Fibroblast of lung (primary cell): ENCODE measurements at places on chromosomes 4 and X. TPM values are rescaled to one million over a fixed set of nuclear protein-coding genes. Genes with fewer than 3 reads are reported as not detected.

DNA sequence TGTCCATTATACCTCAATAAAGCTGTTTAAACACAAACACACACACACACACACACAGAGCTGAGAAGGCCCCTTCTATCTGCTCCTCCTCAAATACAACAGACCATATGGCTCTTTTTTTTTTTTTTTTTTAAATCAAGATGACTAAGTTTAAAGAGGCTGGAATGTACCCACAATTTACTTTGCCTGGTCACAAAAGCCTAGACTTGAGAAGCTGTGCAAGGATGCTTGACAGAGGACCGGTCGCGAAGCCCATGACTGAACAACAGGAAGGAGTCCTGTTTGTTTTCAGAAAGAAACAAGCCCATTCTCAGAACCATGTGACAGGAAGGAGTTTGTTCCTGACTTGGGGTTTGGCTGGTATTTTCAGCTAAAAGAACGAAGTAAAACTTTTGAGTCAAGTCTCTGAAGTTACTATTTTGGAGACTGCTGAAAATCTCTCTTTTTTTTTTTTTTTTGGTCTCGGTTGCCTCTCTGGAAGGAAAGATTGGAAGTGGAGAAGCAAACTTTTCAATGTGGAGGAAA is 650.9 kb upstream of the TENM3 start:
- peak; percentile 55 for DNase-seq

DNA sequence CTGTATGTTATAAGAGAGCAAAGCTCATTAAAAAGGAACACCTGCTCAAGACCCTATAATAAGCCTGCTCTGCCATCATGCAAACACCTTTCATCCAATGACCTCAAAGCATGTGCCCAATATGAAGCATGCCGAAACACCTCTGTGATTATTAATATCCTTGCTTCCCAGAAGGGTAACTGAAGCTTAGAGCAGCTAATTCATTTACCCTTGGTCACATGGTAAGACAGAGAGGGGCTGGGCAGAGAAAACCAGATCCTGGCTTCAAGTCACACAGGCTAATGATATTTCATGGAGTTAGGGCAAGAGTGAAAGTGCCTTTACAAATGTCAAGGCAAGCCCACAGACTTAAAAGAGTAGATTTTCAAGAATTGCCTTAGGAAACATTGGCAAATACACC is 5.6 kb downstream of the AMOT start:
- DNase-seq = no peak

DNA sequence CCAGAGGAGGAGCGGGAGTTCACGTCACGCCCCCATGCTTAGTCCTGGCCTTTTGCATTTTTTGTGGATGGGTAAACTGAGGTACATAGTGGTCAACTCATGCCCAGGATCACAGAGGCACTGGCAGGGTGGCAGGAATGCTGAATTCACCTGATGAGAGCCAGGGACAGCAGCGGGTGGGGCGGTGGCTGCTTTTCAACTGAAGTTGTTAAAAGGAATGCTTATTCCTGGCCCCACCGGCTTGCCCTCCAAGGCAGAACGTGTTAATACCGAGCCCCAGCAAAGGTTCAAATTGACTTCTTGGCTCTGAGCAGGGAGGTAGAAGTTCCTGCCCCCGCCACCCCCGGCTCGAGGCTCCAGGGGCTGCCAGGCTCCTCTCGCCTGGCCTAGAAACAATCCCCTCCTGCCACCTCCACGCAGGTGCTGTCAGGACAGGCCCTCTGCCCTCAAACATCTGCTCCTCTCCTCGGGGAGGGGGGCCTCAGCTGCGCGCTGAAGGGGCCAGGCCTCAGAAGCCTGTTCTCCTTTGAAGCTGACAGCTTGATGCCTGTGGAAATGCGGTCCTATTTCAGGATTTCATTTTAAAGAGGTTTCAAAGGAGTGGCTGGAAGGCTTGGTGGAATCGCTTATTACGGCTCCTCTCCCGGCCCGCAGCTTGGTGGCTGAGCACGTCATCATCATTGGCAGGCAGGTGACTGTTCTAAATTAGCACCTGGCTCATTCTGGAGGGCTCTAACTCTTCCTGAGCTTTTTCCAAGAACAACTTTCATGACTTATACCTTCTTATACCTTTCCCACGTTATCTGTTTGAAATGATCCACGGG is 93.0 kb downstream of the PHKA2 start:
- no peak for DNase-seq

DNA sequence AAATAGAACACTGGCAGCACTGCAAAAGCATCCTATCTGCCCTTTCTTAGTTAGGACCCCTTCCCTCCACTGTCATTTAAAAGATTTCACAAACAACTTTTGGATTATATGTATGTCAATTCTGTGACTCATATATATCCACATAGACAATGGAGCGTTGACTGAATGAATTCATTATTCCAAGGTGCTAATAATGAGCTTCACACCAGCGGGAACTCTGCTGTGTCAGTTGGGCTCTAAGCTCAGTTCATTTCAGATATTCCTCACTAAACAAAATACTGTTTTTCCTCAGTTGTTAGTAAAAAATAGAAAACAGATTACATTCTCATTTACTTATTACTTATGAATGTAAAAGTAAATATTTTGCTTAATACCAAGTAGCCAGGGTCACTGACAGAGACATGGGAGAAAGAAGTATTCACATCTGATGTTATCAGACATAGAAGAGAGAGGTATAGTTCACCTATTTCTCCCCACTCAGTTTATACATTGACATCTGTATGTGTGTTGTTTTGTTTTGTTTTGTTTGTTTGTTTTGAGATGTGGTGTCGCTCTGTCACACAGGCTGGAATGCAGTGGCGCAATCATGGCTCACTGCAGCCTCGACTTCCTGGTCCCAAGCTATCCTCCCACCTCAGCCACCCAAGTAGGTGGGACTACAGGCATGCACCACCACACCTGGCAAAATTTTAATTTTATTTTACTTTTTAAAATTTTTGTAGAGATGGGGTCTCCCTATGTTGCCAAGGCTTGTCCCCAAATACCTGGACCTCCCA is 10.9 kb downstream of the NFKB1 start:
- no peak for DNase-seq

DNA sequence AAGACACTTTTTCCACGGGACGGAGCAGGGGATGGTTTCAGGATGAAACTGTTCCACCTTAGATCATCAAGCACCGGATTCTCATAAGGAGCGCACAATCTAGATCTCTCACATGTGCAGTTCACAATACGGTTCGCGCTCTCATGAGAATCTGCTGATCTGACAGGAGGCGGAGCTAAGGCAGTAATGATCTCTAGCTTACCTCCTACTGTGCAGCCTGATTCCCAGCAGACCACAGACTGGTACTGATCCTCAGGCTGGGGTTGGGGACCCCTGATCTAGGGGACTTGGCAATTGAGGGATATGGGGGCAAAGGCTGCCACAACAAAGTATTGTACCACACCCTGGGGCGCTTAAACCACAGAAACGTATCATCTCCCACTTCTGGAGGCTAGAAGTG is 25.7 kb downstream of the ZNF185 start:
- DNase-seq = no peak

DNA sequence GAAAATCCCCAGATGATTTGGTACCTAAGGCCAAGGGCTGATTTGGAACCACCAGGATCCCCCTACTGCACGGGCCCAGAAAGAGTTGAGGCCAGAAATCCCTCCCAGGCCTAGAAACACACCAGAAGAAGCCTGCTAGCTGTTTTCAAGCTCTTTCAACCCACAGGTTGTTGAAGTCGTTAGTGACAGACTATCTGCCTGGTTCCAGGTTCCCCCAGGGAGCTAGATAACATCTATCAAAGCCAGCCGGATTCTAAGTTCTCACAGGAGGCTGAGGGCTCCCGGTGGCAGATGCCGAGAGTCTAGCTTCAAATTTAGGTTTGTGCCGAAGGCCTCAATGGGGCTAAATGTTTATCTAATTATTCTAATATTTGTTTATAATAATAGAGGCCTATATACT is 132.0 kb upstream of the ATP6AP2 start:
- no peak for DNase-seq

DNA sequence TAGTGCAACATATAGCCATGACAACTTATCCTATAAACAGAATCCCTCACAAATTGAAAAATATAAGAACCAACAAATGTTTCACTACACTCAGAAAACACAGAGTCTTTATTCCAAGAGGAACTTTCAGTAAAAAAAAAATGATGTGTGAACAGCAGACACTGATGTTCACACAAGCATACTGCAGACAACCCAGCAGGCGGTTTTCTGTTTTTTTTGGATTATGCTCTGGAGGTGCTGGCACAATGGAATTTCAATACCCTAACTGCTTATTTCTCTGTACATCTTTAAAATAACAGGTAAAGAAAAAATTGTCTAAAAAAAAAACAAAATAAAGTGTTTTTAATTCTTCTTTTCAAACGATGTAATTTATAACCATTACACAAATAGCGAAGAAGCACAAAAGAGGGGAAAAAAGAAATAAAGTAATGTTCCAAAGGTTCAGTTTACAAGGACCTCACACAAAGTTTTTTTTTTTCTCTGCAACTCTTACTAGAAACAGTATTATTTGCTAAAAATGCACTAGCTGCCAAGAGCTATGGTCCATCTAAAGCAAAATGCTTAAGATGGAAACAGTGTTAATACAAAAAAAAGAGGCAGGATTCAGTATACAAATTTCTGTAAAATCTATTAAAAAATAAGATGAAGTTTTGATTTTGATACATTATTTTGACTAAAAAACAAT is 55.3 kb downstream of the ANAPC10 start:
- DNase-seq = no peak

- peak; percentile 42 for DNase-seq
These were observed 220.1 kb downstream of the DLG3 start for GRCh38 chrX:70664726-70665125.

GRCh38 chrX:97294041-97294440 is 410.3 kb downstream of the RPA4 start:
- DNase-seq = no peak

DNA sequence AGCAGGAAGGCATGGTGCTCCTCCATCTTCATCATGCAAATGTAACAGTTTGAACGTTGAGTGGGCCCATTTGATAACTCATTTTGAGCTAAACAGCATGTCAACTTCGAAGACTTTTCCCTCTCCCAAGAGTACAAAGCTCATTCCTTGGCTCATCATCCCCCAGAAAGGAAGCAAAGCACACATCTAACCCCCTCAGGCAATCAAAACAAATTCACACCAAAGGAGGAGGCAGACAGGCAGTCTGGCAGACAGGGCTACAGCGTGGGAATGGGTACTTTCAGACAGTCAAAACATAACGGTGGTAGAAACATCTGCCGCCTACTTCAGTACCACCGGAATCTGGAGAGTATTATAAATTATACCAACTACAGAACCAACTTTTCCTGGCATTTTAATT is 81.7 kb downstream of the PCDH19 start:
- DNase-seq = no peak

DNA sequence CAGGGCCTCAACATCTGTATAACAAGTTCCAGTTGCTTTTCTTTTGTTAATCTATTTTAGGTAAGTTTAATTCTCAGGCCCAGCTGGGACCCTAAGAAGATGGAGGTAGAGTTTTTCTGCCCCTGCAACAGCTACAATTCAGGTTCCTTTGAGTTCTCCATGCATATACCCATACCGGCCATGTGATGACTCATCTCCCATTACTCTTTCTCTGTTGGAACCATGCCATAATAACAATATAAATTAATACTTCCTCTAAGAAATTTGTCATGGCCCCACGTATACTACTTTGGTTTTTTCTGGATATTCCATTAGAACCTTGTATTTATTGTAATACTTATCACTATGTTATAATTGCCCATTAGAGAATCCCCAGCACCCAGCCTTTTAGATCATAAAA is 1.3 kb upstream of the INTU start:
- DNase-seq = peak; percentile 37

DNA sequence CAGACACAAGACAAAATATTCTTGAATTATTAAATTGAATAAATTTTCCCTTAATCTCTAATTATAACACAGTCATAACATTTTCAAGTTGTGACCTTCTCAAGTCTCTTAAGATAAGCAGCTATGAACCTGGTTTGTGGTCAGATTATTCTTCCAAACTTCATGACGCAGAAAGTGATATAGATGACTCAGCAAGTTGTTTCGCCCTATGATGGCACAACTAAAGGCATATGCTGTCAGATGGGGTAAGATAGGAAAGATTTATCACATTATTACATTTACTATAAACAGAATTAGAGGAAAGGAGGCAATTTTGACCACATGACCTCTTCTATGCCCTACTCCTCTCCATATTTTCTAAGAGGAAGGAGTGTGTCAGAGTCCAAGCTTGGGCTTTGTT is 4.6 kb upstream of the DCAF12L2 start:
- no peak for DNase-seq

DNA sequence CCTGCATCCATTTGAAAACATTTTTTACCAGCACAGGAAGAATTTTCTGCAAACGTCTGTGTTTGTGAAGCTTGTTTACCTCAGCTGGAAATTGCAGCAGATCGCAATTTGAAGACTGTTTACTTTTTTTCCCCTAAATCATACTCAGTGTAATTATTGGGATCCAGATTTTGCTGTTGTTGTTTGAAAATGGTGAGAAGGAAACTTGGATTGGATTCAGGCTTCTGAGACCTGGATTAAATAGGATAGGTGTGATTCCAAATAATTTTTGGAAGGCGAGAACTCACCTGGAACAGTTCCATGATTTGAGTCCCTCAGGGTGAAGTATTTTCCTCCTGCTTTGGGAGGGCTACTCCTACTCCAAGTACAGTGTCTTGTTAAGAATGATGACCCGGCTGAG is 279.8 kb downstream of the STIM2 start:
- DNase-seq = no peak

DNA sequence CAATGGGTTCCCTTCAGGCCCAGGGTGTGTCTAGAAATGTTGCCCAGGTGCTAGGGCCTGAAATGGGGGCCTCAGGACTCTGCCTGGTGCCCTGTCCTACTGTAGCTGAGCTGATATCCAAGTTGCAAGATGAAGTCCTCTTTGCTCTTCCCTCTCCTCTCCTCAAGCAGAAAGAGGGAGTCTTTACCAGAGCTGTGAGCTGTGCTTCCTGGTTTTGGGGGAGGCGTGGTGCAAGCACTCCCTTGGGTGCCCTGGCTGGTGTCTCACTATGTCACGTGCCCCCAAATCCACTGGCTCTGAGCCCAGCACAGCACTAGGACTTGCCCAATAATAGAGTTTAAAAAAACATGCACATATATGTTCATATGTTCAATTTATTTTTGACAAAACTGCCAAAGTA is 29.3 kb upstream of the CT47A1 start:
- no peak for DNase-seq

- no peak for DNase-seq
These were observed 365.5 kb downstream of the PCDH7 start for GRCh38 chr4:31085689-31086088.

DNA sequence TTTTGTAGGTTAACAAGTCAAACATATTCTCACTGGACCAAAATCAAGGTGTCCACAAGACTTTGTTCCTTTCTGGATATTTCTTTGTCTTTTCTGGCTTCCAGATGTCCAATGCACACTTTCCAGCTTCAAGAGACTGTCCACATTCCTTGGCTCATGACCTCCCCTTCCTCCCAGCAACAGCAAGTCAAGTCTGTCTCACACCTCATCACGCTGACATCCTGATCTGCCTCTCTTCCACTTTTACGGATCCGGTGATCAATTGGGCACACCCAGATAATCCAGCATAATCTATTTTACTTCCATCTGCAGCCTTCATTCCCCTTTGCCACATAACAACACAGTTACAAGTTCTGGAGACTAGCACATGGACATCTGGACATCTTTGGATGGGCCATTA is 9.6 kb downstream of the TIFA start:
- DNase-seq = no peak

GABRA4 gene
- not detected in 2 replicates for total RNA-seq

TTC29 gene
- total RNA-seq = not detected in 2 replicates

KDM6A gene
- total RNA-seq = 13.6 and 28.4 TPM in 2 replicates

NMU gene
- not detected in 2 replicates for total RNA-seq

ARL9 gene
- total RNA-seq = 0.26 and 0.83 TPM in 2 replicates

TAF7L gene
- total RNA-seq = 0.33 and 0.51 TPM in 2 replicates

CAMK2D gene
- total RNA-seq = 196 and 262 TPM in 2 replicates

CMC4 gene
- total RNA-seq = 9.6 and 10.3 TPM in 2 replicates

FREM3 gene
- total RNA-seq = not detected in 2 replicates

SRPX gene
- total RNA-seq = 84.9 and 91.2 TPM in 2 replicates
